HuH-7.5 (cell line): ENCODE measurements at places on chromosomes 1 and 21.
A peak's percentile ranks its signal among the peaks of the same experiment; 100 is the strongest.

GRCh38 chr1:240278082-240278481, 186.4 kb downstream of the FMN2 start:
- DNase-seq, result no peak

GRCh38 chr1:34597877-34598514, 156.9 kb upstream of the GJB5 start:
- DNase-seq, result peak; percentile 36

DNA sequence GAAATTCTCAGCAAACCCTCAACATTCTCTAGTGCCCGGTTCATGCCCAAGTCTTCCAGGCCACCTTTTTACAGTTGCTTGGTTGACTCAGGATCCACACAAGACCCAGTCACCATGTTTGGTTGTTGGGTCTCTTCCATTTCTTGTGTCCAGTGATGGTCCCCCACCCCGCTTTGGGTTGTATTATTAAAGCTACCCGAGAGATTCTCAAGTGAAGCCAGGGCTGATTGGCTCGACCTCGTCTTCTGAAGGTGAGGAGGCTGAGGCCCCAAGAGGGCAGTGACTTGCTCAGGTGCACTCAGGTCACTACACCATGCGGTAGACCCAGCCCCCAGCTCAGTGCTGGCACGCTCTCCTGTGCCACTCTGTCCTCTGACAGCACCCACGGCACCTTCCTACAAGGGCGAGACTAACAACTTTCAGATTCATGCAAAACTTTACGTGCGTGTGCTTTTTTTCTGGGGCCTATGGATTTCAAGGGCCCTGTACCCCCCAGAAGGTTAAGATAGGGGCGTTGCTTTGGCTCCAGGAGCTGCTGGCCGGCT, 50.3 kb downstream of the CAPN9 start:
- DNase-seq, result no peak

- no peak for DNase-seq
Observed at GRCh38 chr1:29142714-29143113, 19.0 kb upstream of the TMEM200B start.

- DNase-seq, result no peak
Observed at GRCh38 chr21:20856926-20857325, 141.3 kb upstream of the NCAM2 start.

- DNase-seq, result no peak
Observed at GRCh38 chr21:38721958-38722357, 83.8 kb upstream of the ETS2 start.

DNA sequence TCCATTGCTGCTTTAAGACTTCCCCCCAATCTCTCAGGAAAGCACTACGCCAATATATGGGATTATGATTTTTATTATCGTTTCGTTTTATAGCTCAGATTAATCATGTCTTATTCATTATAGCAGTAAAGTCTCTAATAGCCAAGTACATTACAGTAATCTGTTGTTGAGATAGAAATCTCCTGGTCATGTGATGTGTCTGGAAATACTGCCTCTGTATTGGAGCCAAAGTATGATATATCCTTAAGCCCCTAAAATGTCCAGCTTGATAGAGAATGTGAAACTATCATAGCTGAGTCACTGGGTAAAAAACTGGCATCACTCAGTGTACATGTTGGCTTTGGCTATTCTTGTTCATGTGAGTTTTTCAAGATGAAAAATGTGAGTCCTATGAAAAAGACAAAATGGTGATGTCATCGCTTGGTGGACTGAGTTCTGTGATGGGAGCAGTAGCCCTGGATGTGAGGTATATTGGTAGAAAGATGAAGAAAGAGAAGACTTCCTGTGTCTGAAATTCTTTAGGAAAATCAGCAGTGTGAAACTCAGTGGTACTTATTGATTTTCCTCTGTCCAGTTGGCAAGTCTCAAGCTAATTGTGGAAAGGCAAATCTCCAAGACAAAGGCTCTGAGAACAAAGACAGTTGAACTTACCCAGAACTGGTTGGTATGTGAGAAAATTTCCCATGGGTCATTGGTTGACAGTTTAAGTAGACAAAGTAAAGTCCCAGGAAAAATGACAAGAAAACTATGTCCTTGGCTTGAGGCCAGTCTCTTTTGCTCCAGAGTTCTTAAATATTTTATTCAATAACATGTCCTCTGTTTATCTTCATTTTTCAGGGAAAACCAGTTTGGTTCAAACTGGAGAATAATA, 76.2 kb downstream of the BRINP2 start:
- DNase-seq, result no peak

GRCh38 chr1:184051485-184052193, at the start of gene TSEN15:
Gene TSEN15, plus strand, starts transcription at chr1:184051730. Its CDS starts 26 bp downstream, at chr1:184051756.
- peak; percentile 52 for DNase-seq

GRCh38 chr1:162903246-162903645, 42.3 kb upstream of the CCDC190 start:
- no peak for DNase-seq

DNA sequence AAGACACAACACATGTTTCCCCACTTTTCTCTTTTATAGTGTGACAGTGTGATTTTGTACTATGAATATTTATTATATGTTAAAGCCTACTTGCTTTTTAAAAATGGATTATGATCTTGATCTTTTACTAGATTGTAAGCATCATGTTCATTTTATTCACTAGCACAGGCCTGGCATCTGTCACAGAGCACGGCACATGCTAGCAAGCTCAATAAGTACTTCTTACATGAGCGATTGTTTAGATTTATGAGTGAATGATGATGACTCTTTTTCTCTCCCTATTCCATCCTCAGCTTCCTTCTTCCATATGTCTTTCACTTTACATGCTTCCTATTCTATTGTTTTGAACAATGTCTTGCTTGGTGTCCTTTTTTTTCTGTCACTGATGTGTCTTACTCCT, 1454.1 kb downstream of the MRPL39 start:
- no peak for DNase-seq

- DNase-seq, result peak; percentile 80
Observed at GRCh38 chr1:58815069-58815685, 31.3 kb upstream of the JUN start.

- no peak for DNase-seq
Observed at GRCh38 chr1:20472121-20472520, 13.9 kb downstream of the CAMK2N1 start.

DNA sequence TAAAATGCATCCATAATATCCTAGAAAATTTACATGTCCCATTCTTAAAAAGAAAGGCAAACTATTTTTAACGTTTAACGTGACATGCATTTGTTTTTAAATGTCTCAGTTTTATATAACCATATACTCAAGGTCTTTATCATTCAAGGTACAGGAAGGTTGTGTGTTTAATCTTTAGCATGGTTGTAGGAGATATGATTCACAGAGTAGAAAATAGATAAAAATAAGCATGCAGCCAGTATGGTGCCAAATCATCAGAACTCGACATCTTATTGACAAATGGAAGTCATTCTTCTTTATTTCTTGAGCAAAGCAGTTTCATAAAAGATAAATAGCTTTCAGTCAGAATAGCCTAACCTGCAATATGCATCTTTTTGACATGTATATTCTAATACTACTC, 51.0 kb downstream of the SAMSN1 start:
- no peak for DNase-seq

DNA sequence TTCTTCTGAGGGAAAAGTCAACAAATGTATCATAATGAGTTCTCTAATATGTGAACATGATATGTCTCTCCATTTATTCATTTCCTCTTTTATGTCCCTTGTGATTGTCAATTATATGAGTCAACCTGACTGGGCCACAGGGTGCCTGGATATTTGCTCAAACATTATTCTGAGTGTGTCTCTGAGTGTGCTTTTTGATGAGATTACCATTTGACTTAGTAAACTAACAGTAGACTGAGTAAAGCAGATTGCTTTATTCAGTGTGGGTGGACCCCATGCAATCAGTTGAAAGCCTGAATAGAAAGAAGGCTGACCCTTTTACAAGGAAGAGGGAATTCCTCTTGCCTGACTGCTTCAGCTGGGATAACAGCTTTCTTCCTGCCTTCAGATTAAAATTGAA, 142.6 kb downstream of the SLC35F3 start:
- DNase-seq, result no peak
